Eye (tissue), 1 donor: ENCODE measurements at places on chromosomes 12 and 14.

DNA sequence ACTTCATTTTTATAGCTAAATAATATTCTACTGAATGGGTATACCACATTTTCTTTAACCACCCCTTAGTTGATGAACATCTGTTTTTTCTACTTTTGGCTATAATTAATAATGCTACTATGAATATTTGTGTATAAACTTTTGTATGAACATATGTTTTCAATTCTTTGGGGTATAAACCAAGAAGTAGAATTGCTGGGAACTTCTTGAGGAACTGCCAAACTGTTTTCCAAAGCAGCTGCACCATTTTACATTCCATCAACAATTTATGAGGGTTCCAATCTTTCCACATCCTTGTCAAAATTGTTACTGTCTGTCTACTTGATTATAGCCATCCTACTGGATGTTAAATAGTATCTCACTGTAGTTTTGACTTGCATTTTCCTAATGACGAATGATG lies 221.8 kb downstream of the PRKD1 start:
- DNase-seq = no peak

DNA sequence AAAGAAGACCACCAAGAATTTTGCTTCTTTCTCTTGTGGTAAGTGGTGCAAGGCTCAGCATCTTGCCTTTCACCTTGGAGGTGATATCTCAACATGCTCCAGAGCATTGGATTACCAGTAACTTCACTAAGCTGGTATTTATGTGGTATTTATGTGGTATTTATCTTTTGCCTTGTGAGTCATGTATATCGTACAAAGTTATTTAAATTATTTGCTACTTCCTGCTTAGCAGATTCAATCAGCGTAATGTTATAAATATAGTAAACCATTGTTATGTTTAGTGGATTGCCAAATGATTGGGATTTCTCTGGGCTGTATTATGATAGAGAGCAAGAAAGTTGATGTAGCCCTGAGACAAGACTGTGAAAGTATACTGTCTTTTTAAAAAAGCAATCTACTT lies 366.4 kb downstream of the IPO8 start:
- no peak for DNase-seq

DNA sequence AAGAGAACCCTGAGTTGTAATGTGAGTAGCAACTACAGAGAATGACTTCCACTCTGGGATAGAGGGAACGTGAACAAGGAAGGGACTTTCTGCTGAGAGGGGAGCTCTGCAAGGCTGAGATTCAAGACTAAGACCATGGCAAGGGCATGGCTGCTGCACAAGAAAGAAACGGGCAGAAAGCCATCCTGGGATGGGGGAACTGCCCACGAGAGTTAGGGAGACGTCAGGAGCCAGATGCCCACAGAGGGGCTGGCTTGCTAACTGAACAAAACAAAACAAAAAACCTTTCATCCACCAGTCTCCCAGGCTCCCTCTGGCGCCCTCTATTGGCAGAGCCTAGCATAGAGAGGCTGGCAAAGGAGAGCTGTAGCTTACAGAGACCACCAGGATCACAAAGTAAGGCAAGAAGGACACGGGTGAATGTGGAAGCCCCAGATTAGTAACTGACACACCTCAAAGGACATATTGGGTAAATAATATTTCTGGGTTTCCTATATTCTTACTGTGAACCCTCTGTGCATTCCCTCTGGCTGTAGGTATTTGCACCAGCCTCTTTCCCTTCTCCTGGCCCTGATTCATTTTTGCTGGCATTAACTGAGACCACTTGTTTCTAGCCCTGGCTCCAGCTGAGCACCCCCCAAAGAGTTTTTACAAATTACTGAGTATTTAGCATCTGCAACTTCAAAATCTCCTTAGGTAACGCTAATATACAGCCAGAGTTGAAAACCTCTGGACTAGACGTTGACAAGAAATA lies 338.3 kb downstream of the EMP1 start:
- peak; percentile 91 for DNase-seq

- DNase-seq = no peak
These were observed 32.7 kb upstream of the NAP1L1 start for GRCh38 chr12:76117067-76117691.

DNA sequence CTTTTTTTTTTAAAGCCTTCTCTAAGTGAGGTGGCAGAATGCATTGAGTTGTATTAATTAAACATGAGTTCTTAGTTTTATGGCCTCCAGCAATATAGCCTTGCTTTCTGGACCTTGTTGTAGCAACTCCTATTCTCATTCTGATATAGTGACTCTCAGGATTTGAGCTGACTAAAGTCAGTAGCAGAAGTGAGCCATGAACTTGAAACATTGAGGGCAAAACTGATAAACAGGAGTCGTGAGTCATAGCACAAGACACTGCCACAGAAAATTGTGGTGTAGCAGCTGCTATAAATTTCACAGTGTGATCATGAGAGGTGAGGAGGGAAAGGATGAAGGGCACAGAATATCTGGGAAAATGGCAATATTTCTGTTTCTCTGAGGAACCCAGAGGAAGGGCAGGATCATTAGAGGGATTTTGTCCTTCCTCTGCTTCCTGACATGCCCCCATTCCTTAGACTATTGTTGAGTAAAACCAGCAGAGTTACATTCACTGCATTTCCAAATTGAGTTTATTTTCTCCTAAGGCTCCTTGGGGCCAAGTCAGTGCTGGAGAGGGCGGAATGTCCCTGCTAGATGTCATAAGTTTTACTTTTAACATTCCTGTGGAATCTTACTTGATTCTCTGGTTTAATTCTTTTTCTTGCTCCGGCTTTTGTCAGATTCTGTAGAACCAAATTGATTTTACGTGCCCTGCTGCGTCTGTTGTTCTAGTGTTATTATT lies 7.5 kb downstream of the KLRG1 start:
- DNase-seq = no peak

- DNase-seq = no peak
These were observed 841 bp downstream of the GLI1 start for GRCh38 chr12:57460468-57460784.

DNA sequence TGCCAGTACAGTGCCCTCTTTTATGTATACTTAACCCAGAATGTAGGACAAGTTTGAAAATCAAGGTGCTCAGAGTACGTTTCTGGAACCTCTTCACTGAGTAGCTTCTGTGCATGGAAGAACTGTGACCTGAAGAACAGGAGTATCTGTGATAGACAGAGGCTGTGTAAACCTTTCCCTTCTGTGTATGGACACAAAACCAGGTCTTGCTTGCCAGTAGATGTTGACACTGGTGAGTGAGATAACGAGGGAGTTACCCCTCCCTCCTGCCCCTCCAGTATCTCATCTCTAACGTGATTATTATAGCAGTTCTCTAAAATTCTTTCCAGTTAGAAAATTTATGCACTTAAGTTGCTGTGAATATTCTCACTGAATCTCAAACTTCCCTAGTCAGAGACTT lies 170.8 kb downstream of the RPL10L start:
- no peak for DNase-seq

DNA sequence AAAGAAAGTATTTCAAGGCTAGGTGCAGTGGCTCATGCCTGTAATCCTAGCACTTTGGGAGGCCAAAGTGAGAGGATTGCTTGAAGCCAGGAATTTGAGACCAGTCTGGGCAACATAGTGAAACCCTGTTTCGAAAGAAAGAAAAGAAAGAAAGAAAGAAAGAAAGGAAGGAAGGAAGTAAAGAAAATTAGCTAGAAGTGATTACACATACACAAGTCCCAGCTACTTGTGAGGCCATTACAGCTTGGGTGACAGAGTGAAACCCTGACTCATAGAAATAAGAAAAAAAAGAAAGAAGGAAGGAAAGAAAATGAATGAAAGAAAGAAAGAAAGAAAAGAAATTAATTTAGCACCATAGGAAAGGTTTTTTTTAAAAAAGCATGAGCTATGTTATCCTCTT lies 33.3 kb upstream of the PPP1CC start:
- no peak for DNase-seq

GRCh38 chr12:78229591-78230101 lies 399.0 kb downstream of the NAV3 start:
- DNase-seq = peak; percentile 46

DNA sequence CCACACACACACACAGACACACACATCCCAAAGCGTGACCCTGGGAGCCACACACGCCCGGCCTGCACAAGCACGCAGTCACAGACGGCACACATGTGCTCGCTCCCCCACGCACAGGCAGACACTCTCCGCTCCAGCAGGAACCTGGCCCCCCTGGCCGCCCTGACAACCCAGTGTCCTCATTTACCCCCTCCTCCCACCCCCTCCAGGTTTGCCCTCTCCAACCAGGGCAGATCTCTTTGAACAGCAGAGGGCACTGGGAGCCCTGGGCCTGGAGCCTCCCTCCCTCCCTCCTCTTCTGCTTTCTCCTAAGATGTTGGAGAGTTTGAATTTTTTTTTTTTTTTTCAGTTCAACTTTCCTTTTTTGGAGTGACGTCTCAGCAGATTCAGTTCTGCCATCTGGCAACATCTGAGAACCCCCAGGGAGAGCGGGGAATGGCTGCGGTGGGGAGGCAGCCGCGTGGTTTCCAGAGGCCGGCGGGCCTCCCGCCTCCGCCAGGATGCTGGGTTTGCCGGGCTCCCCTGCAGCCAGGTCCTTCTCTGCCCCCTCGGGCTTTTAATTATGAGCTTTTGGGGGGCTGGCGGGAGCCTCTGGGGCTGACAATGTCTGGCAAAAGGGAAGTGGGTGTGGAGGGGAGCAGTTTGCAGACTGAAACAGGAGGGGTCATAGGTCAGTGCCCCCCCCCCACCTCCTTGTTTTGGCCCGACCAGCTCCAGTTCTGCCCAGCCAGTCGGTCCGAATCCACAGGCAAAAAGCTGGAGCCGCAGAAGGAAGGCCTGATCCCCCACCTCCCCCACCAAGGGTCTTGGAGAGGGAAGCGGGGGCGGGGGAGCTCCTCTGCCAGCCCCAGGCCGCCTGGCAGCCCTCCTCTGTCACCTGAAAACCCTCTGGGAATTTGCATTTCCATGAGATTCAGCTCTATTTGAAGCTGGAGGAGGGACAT lies 1.3 kb upstream of the NCOR2 start:
- DNase-seq = peak; percentile 89

DNA sequence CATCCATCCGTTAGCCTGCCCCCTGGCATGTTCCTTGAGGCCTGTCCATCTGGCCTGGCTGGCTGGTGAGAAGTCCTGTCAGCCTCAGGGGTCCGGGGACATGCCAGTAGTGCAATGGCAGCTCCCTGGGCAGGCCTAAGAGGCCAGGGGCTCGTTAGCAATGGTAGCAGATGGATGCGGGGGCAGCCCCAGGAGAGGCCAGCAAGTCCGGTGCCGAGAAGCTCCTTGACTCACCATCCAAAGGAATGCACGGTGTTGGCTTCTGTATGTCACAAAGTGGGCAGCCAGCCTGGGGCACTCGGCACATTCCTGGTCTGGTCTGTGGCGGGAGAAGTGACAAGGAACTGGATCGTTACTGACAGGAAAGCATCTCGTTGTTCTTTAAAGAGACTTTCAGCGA lies 319.9 kb downstream of the CACNA1C start:
- no peak for DNase-seq

GRCh38 chr12:47527816-47528215 lies 178.0 kb downstream of the RPAP3 start:
- DNase-seq = no peak

DNA sequence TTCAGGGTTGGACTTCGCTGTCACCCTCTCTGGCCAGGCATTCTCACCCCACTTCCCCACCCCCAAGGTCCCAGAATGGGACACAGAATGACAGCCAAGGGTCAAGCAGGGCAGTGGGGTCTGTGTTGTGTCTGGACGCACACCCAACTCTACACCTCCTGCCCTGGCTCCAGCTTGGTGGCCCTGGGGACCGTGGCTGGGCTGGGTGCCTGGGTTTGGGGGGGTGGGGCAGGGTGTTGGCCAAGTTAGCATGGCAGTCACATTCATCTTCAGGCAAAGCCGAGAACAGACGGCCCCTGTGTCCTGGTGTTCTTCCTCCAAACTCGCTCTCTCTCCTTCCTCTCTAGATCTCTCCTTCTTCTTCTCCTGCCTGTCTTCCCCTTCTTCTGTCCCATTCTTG lies 5.6 kb downstream of the LRP1 start:
- DNase-seq = no peak
